ENCODE measurements at places on chromosomes 6 and 20.
A peak's percentile ranks its signal among the peaks of the same experiment; 100 is the strongest.

DNA sequence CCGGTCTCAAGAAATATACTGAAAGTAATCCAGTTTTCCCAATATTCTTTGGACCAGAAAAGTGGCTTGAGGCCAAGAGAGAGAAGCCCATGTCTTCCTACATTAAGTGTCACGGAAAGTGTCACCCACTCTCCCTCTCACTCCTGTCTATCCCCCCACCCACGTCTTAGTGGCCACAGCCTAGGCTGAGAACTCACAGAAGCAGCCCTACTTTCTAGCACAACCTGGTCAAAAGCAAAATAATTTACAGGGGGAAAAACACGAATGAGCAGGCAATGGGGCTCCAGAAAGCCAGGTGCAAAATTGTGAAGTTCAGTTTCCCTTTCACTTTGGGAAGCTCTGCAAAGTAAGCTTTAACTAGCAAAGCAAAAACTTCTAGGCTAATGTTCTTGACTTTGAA, 118.0 kb downstream of the OPRM1 start:
- no peak for DNase-seq

DNA sequence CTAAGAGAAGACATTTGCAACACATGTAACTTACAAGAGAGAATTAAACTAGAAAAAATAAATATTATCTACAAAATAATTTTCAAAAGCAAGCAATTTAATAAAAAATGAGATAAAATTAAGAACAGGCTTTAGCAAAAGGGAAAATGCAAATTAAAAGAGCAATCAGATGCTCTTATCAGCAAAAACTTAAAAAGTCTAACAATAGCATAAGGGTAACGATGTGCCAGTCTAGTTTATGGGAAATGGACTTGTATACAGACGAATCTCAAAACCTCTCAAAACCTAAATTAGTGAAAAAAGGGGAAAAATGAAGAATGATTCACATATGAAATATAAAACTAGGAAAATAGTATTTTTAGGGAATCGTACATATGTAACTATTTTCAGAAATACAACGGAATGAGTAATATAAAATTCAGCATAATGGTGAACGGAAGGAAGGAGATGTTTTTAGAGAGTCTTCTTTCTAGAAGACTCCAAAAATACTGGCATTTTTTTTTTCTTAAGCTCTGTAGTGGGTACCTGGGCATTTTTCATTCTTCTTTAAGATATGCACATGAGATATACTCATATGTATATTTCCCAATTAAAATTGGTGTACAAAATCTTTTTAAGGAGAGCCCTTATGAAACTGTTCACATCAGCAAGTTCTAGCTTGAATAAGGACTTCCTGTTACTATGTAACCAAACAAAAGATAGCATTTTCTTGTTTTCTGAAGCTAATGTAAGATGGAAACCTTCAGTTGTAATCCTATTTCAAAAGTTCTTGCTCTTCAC, 927 bp upstream of the MANEA start:
- peak; percentile 38 for DNase-seq

GRCh38 chr20:51848346-51848745, 46.0 kb upstream of the SALL4 start:
- peak; percentile 7 for DNase-seq

DNA sequence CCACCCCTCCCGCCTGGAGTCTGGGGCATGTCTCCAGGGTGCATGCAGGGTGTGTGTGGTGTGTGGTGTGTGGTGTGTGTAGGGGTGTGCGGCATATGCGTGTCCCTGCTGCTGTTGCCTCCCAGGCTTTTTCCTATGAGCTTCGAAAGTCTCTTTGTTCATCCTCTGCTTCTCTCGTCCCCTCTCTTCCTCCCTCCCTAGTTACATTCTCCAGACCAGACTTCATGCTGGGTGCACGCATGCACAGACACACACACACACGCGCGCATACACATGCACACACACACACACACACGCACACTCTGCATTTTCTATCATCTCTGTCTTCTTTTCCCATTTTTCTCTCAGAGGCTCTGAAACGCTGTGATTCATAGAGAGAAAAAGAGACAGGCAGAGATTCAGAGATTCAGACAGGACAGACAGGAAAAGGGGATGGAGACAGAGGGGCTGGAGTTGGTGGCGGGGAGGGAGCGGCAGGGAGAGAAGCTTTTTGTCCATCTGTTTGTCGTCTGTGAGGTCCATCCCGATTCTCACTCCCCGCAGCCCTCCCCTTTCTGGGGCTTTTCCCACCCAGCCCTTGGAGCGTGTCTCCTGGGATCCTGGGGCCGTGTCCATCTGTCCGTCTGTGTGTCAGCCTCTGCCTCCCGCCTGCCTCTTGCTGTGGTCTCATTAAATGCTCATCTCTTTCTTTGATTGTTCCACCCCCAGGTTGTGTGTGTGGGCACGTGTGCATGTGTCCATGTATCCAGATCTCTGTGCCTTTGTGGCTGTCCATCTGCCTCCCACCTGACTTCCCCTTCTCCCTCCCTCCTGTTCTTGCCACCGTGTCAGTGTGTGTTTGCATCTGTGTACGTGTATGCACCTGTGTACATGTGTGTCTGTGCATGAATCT, 62.6 kb downstream of the SRC start:
- DNase-seq: no peak

GRCh38 chr6:12984776-12985175, 268.2 kb downstream of the PHACTR1 start:
- DNase-seq: no peak

DNA sequence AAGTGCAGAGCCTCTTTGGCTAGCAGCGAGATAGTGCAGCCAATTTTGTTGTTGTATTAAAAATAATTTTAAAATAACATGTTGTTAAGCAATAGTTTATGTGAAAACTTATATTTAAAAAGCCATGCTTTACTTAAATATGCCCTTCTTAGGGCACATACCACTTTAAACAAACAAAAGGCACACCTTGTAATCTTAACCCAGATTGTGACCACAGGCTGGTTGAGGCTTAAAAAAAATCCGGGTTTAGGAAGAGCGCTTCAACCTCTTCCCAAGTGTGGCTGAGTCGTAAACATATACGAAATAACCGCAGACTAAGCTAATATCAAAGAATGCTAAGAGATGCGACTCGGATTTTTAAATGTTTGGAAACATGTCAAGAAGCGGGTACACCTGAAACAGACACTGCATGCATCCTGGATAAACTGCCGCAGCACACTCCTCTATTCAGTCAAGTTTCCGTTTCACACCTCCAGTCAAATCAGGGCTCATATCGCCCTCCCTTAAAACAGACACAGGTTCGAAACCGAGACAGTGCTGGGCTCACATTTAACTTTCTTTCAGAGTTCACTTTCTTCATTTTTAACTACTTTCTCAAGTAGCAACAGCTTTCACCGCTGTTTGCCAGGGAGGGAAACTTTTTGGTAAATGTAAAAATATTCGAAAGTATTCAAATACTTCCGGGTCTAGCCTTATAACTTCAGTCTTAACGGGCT, 1.5 kb downstream of the DEK start:
- peak; percentile 18 for DNase-seq

Measured in foreskin melanocyte (primary cell).